Central memory CD8-positive, alpha-beta T cell (primary cell): ENCODE measurements at places on chromosomes 1 and 21.

GRCh38 chr1:77288275-77288674 is 6.5 kb downstream of the AK5 start:
- H3K4me1 ChIP-seq = no peaks in the 10 kb centered on the region
- DNase-seq = no peak
- no peak overlapping the region for H3K4me3 ChIP-seq
- H3K27ac ChIP-seq = no peak overlapping the region
- H3K36me3 ChIP-seq = no peaks in the 10 kb centered on the region

GRCh38 chr21:21971384-21971783 is 973.2 kb downstream of the NCAM2 start:
- no peaks in the 10 kb centered on the region for H3K36me3 ChIP-seq
- H3K27ac ChIP-seq = no peak overlapping the region
- no peak for DNase-seq
- H3K27me3 ChIP-seq = no peaks in the 10 kb centered on the region

DNA sequence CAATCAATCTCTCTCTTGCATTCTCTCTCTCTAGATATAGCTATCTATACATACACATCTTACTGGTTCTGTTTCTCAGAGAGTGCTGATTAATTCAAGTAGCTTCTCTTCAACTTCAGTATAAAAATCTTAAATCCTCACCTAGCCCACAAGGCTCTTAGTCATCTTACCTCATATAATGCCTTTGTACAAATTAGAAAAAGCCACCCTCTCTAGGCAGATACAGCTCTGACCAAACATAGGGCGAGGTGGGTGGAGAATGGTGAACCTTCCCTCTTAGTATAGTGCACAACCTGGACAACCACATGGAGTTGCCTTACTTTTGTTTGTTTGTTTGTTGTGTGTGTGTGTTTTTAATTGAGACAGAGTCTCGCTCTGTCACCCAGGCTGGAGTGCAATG is 5.1 kb upstream of the INAVA start:
- H3K27me3 ChIP-seq = peaks cover 30% of the 10 kb centered on the region
- H3K4me3 ChIP-seq = peak overlapping the region; percentile 69
- DNase-seq = no peak
- peak overlapping the region; percentile 87 for H3K27ac ChIP-seq
- peaks cover 61% of the 10 kb centered on the region for H3K4me1 ChIP-seq

DNA sequence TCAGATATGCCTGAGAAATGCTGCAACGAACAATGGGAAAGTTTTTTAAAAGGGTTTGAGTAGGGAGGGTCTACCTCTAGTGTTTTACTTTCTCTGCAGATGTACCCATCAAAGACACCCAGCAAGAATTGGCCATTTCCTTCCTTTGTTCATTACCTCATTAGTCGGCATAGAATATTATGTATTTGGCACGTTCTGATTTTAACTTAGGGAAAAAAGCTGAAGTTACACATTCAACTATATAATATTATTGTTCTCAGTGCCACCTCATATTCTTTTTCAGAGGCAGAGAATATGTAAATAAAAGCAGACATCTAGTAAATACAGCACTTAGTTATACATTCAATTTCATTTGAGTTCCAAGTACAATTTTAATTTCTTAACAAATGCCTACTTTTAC is 83.7 kb upstream of the PPP2R5A start:
- no peak overlapping the region for H3K27ac ChIP-seq
- no peak for DNase-seq
- no peaks in the 10 kb centered on the region for H3K36me3 ChIP-seq
- H3K27me3 ChIP-seq = no peaks in the 10 kb centered on the region
- H3K4me1 ChIP-seq = no peaks in the 10 kb centered on the region
- no peak overlapping the region for H3K4me3 ChIP-seq

DNA sequence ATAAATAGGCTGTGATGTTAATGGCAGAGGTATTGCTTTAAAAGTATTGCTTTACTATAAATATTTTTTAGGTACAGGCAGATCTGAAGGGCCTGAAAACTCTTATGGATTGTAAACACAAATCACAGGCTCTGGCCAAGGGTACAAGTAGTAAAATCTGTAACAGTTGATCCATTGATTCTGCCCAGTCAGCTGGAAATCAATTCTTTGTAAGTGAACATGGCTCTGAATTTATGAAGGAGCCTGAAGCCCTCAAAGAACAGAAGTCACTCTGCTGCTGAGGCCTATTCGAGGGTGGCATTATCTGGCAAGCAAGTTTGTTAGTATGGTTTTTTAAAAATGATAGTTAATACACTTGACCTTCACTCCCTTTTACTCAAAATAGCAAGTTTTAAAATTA is 834.0 kb upstream of the TMPRSS15 start:
- DNase-seq = no peak
- no peaks in the 10 kb centered on the region for H3K27me3 ChIP-seq
